ENCODE measurements at places on chromosomes 12 and 14.

- DNase-seq, result no peak
Measured at GRCh38 chr14:101845496-101845895, 84.0 kb downstream of the PPP2R5C start.

DNA sequence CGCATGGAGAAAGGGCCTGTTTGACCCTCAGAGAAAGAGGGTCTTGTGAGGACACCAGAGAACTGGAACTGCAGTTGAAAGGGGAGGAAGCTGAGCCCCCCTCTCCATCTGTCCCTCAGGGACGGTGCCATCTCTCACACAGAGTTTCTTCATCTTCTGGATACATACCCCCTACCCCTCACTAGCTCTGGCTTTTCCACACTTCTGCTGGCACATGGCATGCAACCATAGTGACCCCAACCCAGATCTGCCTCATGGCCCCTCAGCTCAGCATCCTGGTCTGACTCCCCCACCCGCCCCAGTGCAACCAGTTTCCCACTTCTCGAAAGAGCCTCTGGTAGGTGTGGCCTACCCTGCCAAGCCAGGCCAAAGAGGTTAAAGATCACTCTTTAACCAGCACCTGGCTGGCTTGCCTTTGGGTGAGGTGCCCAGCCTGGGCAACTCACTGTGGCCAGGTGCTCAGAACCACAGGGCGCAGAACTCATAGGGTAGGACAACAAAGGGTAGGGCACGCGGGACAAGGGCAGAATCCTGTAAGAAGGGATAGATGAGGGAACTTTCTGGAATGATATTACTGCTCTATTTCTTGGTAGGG is 25.8 kb downstream of the GALNT16 start:
- no peak for DNase-seq

DNA sequence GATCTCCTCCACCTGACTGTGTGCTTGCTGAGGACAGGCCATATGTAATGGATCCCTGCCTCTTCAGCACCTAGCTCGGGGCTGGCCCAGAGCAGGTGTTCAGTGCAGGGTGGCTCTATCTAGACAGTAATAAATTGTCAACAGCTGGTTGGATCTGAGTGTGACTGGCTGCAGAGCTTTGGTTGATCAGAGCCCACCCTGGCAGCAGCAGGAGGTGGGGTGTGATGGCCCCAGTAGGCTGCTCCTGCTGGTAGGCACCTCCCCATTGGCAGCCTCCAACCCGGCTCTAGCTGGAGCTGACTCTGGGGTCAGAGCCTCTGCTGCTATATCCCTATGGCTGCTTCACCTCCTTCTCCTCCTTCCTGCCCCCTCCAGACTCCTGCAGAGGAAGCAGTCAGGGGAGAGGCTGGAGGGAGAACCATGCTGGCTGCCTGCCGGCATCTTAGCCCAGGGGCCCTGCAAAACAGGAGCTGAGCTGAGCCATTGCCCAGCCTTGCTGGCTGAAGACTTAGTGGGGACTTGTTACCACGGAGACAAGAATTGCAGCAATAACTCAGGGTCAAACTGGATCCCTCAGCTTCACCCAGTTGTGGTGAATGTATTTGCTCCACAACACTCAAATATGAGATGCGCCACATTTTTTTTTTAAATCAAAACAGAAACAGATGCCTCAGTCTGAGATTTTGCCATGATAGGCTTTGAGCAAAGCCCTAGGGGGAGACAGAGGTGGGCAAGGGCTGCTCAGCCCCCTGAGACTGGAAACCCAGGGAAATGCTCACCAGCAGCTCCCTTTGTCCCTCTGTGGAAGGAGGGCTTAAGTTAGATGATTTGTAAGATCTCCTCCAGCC is 22.2 kb downstream of the TMEM63C start:
- peak; percentile 47 for DNase-seq

- DNase-seq, result peak; percentile 94
Measured at GRCh38 chr12:113932381-113933196, 33.5 kb downstream of the RBM19 start.

GRCh38 chr12:29713729-29714128 is 70.0 kb downstream of the TMTC1 start:
- DNase-seq, result no peak

- DNase-seq, result no peak
Measured at GRCh38 chr14:75566321-75566720, 12.1 kb upstream of the FLVCR2 start.

DNA sequence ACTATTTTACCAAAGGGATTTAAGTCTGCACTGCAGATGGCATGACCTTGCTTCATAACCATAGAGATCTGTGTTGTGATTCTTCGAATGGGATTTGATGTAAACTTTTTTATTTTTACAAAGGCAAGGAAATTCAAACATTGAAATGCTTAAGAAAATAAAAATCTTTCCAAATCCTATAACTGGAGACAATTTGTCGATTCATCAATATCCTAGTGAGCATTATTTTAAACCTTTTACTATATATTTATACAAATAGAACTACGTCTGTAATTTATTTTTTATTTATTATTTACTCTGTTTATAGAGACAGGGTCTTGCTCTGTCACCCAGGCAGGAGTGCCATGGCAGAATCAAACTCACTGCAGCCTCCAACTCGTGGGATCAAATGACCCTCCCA is 14.3 kb upstream of the SCAF11 start:
- DNase-seq, result no peak

- DNase-seq, result no peak
Measured at GRCh38 chr12:97048421-97049035, 141.5 kb downstream of the NEDD1 start.

DNA sequence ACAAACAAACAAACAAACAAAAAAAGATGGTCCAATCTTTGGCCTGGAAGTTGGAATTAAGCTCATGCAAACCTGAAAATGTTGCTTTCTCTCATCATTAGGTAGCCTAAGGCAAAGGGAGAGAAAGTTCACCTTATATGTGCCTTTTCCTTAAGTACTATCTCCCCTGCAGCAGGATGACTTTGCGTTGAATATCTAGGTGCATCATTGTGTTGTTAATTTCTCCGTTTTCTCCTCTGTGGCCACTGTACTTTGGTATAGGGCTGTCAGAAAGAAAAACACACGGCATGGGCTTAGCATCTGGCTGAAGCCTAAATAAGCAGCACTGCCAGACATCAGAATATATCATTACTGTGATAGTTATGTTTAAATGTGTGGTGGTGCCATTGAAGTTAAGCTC is 345.5 kb downstream of the BCAT1 start:
- no peak for DNase-seq

GRCh38 chr12:85557850-85558249 is 277.8 kb downstream of the ALX1 start:
- no peak for DNase-seq

DNA sequence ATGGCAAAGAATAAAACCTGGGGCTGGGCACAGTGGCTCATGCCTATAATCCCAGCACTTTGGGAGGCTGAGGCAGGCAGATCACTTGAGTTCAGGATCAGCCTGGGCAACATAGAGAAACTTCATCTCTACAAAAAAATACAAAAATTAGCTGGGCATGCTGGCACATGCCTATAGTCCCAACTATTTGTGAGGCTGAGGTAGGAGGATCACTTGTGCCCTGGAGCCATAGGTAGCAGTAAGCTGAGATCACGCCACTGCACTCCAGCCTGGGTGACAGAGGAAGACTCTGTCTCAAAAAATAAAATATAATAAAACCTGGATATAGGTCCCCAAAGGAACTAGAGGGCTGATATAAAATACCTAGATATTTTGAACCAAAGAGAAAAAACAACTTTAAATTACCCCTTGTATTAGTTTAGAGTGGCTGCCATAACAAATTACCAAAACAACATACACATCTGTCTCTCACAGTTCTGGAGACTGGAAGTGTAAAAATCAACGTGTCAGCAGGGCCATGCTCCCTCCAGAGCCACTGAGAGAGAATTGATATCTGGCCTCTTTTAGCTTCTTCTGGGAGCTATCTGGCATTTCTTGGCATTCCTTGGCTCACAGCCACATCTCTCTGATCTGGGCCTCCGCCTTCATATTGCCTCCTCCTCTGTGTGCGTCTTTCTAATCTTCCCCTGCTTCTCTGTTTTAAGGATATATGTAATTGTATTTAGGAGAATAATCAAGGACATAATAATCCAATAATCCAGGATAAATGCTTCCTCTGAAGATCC is 47.9 kb upstream of the ATF7IP start:
- no peak for DNase-seq

DNA sequence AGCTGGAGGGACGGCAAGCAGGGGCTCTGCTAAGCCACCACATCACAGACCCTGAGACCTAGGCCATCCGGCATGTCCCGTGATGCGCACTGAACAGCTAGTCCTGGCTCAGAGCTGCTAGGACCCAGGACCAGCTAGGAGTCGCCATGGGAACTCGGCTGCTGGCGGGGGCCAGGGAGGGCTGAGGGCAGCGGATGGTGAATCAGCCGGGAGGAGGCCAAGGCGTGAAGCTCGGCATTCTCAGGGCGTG is 5.1 kb downstream of the AHNAK2 start:
- no peak for DNase-seq

GRCh38 chr12:131223791-131224225 is 270.1 kb downstream of the ADGRD1 start:
- DNase-seq, result no peak

DNA sequence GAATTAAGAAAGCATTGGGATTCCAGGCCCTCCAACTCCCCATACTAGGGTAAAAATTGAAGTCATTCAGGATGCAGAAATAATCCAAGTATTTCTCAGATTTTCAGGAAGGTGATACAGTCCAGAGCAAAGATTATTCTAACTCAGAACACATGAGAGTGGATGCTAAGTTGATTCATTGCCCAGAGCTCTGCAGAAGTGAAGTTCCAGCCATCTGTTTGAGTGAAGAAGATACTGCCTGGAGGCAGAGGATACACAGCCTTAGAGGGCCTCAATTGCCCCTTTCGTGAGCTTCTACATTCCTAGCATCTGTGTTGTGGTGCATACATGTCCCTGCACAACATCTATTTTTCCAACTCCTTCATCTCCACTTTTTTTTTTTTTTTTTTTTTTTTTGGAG is 36.9 kb upstream of the SMUG1 start:
- DNase-seq, result no peak

- no peak for DNase-seq
Measured at GRCh38 chr12:1464925-1465324, 129.5 kb downstream of the FBXL14 start.

DNA sequence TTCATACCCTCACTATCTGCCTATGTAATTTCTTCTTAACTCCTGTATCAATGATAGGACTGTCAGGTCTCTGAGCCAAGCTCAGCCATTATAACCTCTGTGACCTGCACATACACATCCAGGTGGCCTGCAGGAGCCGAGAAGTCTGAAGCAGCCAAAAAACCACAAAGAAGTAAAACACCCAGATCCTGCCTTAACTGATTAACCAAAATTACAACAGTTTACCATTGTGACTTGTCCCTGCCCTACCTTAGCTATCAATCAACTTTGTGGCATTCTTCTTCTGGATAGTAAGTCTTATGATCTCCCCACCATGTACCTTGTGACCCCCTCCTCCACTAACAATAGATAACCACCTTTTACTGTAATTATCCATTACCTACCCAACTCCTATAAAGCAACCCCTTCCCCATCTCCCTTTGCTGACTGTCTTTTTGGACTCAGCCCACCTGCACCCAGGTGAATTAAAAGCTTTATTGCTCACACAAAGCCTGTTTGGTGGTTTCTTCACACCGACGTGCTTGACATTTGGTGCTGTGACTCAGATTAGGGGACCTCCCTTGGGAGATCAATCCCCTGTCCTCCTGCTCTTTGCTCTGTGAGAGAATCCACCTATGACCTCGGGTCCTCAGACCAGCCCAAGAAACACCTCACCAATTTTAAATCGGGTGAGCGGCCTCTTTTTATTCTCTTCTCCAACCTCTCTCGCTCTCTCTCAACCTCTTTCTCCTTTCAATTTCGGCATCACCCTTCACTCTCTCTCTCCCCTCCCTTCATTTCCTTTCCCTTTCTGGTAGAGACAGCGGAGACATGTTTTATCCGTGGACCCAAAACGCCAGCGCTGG is 11.5 kb upstream of the LGMN start:
- DNase-seq, result no peak

DNA sequence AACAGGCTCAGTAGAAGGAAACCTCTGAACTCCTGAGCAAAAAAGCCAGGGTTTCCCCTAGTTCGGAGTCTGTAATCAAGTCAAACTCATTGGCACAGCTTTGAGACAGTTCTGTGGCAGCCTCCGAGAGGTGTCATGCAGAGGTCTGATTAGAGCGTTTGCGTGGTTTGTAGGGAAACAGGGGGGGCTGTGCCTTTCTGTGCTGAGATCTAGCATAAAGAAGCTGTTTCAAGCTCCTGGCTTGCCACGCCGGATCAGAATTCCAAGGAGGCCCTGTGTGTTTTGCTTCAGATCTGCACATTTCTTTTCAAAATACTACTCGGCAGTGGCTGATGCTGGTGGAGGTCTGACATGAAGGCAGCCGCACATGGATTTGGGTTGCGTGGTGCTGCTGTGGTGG is 1.7 kb downstream of the CABP1 start:
- DNase-seq, result no peak

DNA sequence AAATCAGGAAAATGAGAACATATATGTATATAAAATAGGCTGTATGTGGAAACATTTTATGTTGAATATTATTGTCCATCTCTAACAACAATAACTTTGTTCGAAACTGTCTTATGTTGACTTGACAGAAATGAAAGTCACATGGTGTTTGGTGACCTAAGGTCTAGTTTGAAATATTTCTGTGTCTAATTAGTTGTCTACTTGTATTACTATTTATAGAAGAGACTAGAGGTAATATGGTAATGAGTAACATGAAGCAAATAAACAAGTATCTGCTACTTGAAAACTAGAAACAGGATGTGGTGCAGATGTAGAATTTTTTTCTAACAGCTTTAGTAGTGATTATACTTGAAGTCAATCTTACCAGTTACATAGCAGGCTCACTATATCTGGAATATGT is 3.9 kb downstream of the GPHN start:
- DNase-seq, result no peak

DNA sequence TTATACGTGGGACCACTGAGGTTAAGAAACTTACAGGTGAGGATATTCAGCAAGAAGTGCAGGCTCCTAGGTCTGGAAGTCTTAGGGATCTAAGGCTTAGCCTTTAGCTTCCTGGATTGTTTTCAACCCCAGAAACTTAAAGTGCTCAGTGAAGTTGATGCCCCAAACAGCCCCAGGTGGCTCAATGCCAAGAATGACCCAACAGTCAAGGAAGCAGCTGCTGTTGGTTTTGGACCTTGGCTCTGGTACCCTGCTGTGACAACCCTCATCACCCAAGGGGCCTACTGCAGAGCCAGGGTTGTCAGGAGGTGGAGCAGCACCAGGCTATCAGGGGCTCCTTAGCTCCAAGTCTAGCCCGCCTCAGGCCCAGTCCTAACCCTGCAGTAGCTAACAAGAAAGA is 36.8 kb downstream of the VDR start:
- no peak for DNase-seq

DNA sequence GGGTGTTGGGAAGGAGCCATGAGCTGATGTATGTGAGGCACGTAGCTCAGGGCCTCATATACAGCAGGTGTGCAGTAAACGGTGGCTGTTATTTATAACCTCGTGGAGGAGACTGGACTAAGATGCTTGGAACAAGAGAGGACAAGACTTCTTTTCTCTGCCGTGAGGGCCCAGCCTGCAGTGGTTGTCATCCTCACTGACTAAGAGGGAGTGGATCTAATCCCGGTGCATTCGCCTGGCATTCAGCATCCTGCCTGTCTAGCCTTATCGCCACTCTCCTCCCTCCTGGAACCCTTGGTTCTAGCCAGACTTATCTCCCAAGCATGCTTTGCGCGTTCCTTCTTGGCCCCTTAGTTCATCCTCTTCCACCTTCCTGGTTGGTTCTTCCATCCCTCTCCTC is 3.9 kb downstream of the TSPAN9 start:
- DNase-seq, result no peak

Measured in globus pallidus (tissue), 1 donor.